ENCODE measurements at places on chromosomes 2 and 18.

- H3K4me3 ChIP-seq: no peak overlapping the region
- H3K27me3 ChIP-seq: no peaks in the 10 kb centered on the region
- H3K36me3 ChIP-seq: no peaks in the 10 kb centered on the region
- no peak for DNase-seq
- no peak overlapping the region for H3K27ac ChIP-seq
- H3K4me1 ChIP-seq: no peaks in the 10 kb centered on the region
Measured at GRCh38 chr2:58866040-58866439, 624.9 kb upstream of the FANCL start.

DNA sequence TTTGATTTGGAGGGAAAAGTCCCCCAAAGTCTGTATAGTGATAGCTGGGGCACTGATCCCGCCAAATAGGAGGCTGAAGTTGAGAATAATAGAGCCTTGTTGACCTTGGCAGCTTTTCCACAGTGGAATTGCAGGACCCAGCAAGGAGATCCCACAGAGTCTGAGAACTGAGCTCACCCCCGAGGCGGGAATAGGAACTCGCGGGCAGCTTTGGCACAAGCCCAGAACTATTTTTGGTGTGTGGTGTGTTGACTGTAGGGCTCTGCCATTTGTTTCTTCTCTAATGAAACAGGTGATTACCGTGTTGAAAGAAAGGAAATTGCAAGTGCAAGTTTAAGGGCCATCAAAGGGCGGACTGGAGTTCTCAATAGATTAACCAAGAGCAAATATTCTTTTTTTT, 34.0 kb downstream of the SH3RF3 start:
- no peak overlapping the region for H3K4me3 ChIP-seq
- no peaks in the 10 kb centered on the region for H3K36me3 ChIP-seq
- H3K4me1 ChIP-seq: peaks cover 45% of the 10 kb centered on the region
- no peak for DNase-seq
- no peaks in the 10 kb centered on the region for H3K27me3 ChIP-seq

DNA sequence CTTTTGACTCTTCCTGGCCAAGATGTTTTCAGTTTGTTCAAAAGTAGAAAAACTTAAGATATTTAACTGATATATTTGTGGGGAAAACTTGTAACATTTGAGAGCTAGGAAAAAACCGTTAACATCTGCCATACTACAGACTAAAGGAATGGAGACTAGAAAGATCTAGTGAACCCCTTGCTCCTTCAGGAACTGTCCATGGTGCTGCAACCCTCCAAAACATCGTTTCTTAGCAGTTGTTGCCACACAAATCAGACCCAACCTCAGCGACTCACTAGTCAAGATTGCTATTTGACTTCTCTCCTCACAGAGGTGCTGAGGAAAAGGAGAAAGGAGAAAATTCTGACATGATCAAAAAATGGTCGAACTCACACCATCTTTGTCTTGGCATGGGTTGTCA, 393.8 kb upstream of the LYPD1 start:
- H3K27me3 ChIP-seq: no peaks in the 10 kb centered on the region
- no peaks in the 10 kb centered on the region for H3K36me3 ChIP-seq
- no peaks in the 10 kb centered on the region for H3K4me1 ChIP-seq
- no peak overlapping the region for H3K27ac ChIP-seq
- DNase-seq: peak; percentile 65
- H3K4me3 ChIP-seq: no peak overlapping the region

DNA sequence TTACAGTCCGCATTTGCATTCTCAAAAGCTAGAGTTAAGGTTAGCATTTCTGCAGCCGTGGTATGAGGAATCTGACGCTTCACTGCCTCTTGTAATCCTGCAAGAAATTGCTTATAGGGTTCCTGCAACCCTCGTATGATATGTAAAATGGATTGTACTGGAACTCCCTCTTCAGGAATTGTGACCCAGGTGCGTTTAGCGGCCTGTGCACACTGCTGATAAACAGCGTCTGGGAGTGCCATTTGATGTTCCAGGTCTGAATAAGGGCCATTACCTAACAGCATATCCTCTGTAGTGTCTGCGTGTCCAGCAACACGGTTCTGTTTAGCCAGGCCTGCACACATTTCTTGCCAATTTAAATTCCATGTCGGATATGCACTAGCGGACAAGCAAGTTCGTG, 42.5 kb downstream of the CXCR4 start:
- no peaks in the 10 kb centered on the region for H3K27me3 ChIP-seq
- DNase-seq: peak; percentile 87
- no peaks in the 10 kb centered on the region for H3K36me3 ChIP-seq
- peaks cover 32% of the 10 kb centered on the region for H3K4me1 ChIP-seq

- no peak overlapping the region for H3K27ac ChIP-seq
- no peaks in the 10 kb centered on the region for H3K27me3 ChIP-seq
- no peaks in the 10 kb centered on the region for H3K36me3 ChIP-seq
- DNase-seq: no peak
Measured at GRCh38 chr2:202771741-202772460, 99.7 kb downstream of the ICA1L start.

- no peaks in the 10 kb centered on the region for H3K27me3 ChIP-seq
- no peak overlapping the region for H3K4me3 ChIP-seq
- DNase-seq: no peak
- H3K27ac ChIP-seq: no peak overlapping the region
Measured at GRCh38 chr2:146602383-146602782, 1242.4 kb upstream of the ACVR2A start.

- no peaks in the 10 kb centered on the region for H3K36me3 ChIP-seq
- peak; percentile 39 for DNase-seq
- no peaks in the 10 kb centered on the region for H3K27me3 ChIP-seq
- no peak overlapping the region for H3K27ac ChIP-seq
- no peak overlapping the region for H3K4me3 ChIP-seq
Measured at GRCh38 chr2:169867579-169867978, 40.3 kb downstream of the UBR3 start.

DNA sequence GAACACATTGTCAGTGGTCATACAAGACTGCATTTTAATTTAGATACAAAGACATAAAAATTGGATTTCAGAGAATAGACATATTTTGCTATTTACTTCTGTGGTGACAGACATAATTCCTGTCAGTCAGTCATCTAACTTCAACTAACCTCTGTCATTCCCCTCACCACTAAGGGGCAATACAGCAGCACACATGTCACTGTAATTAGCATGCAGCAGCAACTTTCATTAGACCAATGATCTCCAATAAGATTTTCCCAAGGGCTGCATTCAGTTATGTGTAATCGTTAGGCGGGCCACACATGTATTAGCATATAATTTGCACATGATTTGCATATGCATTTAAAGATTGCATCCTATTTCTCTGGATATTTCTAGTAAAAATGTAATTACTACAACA, 624.5 kb downstream of the NR4A2 start:
- no peak overlapping the region for H3K27ac ChIP-seq
- no peak for DNase-seq
- H3K4me1 ChIP-seq: no peaks in the 10 kb centered on the region

GRCh38 chr2:227524665-227525064, 52.7 kb downstream of the AGFG1 start:
- H3K4me3 ChIP-seq: no peak overlapping the region
- peaks cover 34% of the 10 kb centered on the region for H3K36me3 ChIP-seq
- H3K4me1 ChIP-seq: peaks cover 30% of the 10 kb centered on the region
- no peak overlapping the region for H3K27ac ChIP-seq
- H3K27me3 ChIP-seq: no peaks in the 10 kb centered on the region

- H3K27ac ChIP-seq: no peak overlapping the region
- DNase-seq: no peak
- H3K36me3 ChIP-seq: no peaks in the 10 kb centered on the region
- peaks cover 5% of the 10 kb centered on the region for H3K4me1 ChIP-seq
- no peaks in the 10 kb centered on the region for H3K27me3 ChIP-seq
Measured at GRCh38 chr18:56321470-56321869, 316.9 kb downstream of the TXNL1 start.

DNA sequence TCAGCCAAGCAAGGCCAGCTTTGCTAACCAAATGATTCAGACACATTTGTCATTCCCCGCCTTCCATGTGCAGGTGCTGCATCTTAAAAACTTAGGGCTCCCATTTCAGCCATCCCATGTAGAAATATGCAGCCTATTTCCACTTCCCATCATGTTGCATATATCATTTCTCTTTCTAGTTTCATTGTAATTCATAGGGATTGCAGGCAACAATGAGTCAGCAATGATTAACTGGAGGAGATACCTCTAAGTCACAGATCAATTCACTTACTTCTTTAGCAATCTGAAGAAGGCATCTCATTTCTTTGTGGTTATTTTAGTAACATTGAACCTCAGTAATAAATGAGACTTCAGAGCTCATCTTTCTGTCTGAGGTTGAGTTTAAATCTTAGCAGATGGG, 276.1 kb upstream of the PKDCC start:
- DNase-seq: no peak
- no peaks in the 10 kb centered on the region for H3K27me3 ChIP-seq
- H3K4me1 ChIP-seq: peaks cover 3% of the 10 kb centered on the region
- no peak overlapping the region for H3K27ac ChIP-seq
- H3K4me3 ChIP-seq: no peak overlapping the region

- no peak for DNase-seq
- no peaks in the 10 kb centered on the region for H3K4me1 ChIP-seq
- no peak overlapping the region for H3K27ac ChIP-seq
Measured at GRCh38 chr18:9790261-9790660, 82.2 kb downstream of the RAB31 start.

GRCh38 chr2:81981585-81981984, 1677.0 kb upstream of the LRRTM1 start:
- no peak for DNase-seq
- no peaks in the 10 kb centered on the region for H3K36me3 ChIP-seq
- H3K4me3 ChIP-seq: no peak overlapping the region

- no peaks in the 10 kb centered on the region for H3K36me3 ChIP-seq
- no peaks in the 10 kb centered on the region for H3K4me1 ChIP-seq
- H3K27ac ChIP-seq: no peak overlapping the region
- no peaks in the 10 kb centered on the region for H3K27me3 ChIP-seq
- no peak overlapping the region for H3K4me3 ChIP-seq
- no peak for DNase-seq
Measured at GRCh38 chr2:133503323-133503722, 64.9 kb downstream of the NCKAP5 start.

DNA sequence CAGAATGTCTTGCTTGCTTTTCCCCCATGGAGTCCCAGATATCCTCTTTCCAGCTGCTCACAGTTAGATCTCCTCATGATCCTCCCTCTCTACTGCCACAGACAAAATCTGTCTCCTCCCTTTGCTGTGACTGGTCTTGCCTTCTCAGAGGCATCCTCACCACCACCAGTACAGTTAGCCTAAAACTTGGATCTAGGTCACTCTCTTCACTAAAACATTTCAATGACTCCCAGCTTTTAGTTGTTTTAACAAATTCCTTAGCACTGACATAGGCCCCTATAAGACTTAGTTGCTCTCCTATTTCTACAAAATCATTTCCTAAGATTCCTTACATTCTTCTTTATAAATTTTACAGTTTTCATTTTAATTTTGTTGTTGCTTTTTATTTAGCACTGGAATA, 734.2 kb upstream of the CHAC2 start:
- H3K4me3 ChIP-seq: no peak overlapping the region
- no peak overlapping the region for H3K27ac ChIP-seq
- no peaks in the 10 kb centered on the region for H3K27me3 ChIP-seq
- H3K4me1 ChIP-seq: no peaks in the 10 kb centered on the region
- no peak for DNase-seq

DNA sequence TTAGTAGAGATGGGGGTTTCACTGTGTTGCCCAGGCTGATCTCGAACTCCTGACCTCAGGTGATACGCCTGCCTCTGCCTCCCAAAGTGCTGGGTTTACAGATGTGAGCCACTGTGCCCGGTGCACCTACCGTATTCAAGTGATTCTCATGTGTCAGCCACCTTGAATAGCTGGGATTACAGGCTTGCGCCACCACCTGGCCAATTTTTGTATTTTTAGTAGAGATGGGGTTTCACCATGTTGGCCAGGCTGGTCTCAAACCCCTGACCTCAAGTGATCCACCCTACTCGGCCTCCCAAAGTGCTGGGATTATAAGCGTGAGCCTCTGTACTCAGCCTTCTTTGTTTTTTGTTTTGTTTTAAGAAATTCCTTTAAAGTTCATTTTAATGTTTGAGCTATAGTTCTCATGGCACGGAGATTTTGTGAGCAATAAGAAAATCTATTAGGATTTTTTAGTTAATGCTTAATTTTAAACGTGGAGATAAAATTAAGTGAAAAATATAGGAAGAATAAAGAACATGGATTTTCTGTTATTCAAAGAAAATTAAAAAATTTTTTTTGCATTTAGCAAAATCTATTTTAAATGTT, 242.6 kb downstream of the PHLPP1 start:
- H3K27me3 ChIP-seq: no peaks in the 10 kb centered on the region
- H3K4me1 ChIP-seq: no peaks in the 10 kb centered on the region
- no peaks in the 10 kb centered on the region for H3K36me3 ChIP-seq
- no peak overlapping the region for H3K4me3 ChIP-seq

- H3K27me3 ChIP-seq: no peaks in the 10 kb centered on the region
- H3K4me3 ChIP-seq: no peak overlapping the region
- no peaks in the 10 kb centered on the region for H3K36me3 ChIP-seq
- H3K4me1 ChIP-seq: peaks cover 23% of the 10 kb centered on the region
- H3K27ac ChIP-seq: no peak overlapping the region
Measured at GRCh38 chr2:119764832-119765231, 5.1 kb downstream of the PTPN4 start.

GRCh38 chr2:118913803-118914645, 28.0 kb upstream of the MARCO start:
- H3K4me3 ChIP-seq: no peak overlapping the region
- no peak overlapping the region for H3K27ac ChIP-seq
- DNase-seq: no peak
- no peaks in the 10 kb centered on the region for H3K36me3 ChIP-seq
- H3K4me1 ChIP-seq: no peaks in the 10 kb centered on the region

GRCh38 chr2:177242121-177242987, 22.2 kb downstream of the NFE2L2 start:
- DNase-seq: no peak
- peak overlapping the region; percentile 95 for H3K27ac ChIP-seq
- H3K4me1 ChIP-seq: peaks cover 92% of the 10 kb centered on the region

- H3K4me3 ChIP-seq: no peak overlapping the region
- H3K27ac ChIP-seq: no peak overlapping the region
- DNase-seq: no peak
- no peaks in the 10 kb centered on the region for H3K4me1 ChIP-seq
- no peaks in the 10 kb centered on the region for H3K36me3 ChIP-seq
- H3K27me3 ChIP-seq: no peaks in the 10 kb centered on the region
Measured at GRCh38 chr2:55995211-55995610, 71.6 kb upstream of the EFEMP1 start.

DNA sequence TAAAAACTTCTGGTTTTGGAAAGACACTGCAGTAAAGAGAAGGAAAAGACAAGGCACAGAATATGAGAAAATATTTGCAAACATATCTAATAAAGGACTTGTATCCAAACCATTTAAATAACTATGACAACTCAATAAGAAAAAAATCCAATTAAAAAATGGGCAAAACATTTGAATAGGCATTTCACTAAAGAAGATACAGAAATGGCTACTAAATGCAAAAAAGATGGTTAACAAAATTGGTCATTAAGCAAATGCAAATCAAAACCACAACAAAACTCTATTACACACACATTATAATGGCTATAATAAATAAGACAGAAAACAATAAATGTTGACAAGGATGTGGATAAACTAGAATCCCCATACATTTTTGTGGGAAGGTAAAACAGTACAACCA, 14.5 kb downstream of the MYOM1 start:
- DNase-seq: no peak
- H3K36me3 ChIP-seq: no peaks in the 10 kb centered on the region
- H3K4me3 ChIP-seq: no peak overlapping the region
- no peak overlapping the region for H3K27ac ChIP-seq
- H3K4me1 ChIP-seq: no peaks in the 10 kb centered on the region
- H3K27me3 ChIP-seq: no peaks in the 10 kb centered on the region
